ENCODE measurements at places on chromosomes 11 and 22. TPM values are rescaled to one million over a fixed set of nuclear protein-coding genes. Genes with fewer than 3 reads are reported as not detected.

The OR5B12 gene
- total RNA-seq: not detected

The TYR gene
- total RNA-seq: not detected

The ELF5 gene
- total RNA-seq: not detected

The OR52N4 gene
- total RNA-seq: not detected

The PLA2G3 gene
- 1.3 TPM for total RNA-seq

The HIC2 gene
- total RNA-seq: 60.7 TPM

The PDE2A gene
- total RNA-seq: 16.9 TPM

The NRGN gene
- 28.9 TPM for total RNA-seq

The SOX10 gene
- total RNA-seq: not detected

DNA sequence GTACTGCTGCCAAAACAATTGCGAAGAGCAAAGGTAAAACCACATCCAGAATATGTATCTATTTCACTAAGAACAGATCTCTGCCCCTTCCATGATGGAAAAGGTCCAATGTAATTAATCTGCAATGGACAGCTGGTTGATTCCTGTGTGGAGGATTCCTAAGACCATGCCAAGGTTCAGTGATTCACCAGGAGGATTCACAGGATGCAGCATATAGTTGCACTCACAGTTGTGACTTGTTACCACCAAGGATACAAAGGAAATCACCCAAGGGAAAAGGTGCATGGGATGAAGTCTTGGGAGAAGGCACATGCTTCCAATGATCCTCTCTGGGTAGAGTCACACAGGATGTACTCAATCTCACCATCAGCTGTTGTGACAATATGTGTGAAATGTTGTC, 35.1 kb upstream of the CUL5 start:
- H3K4me3 ChIP-seq: no peak overlapping the region
- peaks cover 3% of the 10 kb centered on the region for H3K4me1 ChIP-seq
- no peaks in the 10 kb centered on the region for H3K36me3 ChIP-seq
- peaks cover 2% of the 10 kb centered on the region for H3K27me3 ChIP-seq

DNA sequence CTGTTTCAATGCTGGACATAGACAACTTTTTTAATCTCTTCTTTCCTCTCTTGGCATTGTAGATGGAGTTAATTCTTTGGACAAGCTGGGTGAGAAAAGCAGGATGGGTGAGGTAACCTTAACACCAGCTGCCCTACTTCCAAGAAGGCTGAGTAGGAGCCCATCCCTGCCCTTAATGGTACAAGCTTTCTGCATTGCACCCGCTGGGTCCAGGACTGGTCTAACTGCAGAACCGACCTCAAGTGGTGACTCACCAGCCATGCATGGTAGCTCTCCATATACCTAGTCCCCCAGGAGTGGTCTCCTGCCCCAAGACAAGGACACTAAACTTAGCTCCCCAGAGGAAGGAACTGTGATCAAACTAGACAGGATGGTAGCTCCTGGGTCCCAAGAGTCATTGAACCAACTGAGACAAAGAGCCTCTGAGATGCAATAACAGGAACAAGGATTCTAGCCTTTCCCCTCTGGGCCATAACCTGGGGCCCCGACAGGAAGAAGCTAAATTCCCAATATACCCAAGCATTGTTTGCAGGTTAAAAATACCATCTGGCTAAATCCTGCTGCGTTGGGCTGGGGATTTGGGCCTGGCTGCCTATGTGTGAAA, 32.1 kb downstream of the RPL27A start:
- H3K4me3 ChIP-seq: no peak overlapping the region
- DNase-seq: no peak
- H3K4me1 ChIP-seq: peaks cover 2% of the 10 kb centered on the region

DNA sequence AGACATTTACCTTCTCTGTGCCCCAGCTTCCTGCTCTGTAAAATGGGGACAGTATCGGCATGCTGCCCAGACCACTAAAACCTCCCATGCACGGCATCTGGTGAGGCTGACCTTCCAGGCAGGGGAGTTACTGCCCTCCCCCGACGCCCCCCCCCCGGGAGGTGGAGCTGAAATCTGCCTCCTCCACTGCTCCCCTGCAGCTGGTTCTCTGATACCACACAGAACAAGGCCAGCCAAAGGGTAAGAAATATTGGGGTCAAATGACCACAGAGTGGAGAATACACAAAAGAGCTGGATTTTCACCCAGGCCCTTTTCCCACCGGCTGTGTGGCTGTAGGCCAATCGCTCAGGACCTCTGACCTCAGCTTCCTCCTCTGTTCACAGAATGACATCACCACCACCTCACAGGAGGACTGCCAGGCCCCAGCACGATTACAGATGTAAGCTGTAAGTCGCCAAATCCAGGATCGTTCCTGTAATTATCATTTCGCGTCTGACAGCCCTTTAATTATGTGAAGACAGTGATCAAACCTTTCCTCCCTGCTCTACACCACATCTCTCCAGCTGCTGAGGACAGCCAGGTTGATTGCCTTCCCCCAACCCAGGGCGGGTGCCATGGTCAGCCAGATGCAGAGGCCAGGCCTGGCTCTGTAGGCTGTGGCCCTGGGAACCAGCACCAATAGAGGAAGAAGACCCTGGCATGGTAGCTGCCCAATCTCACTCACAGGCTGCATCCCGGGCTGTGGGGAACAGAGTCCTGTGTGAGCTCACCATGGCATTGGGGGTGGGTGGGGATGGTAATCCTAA, 35.7 kb upstream of the KLHL35 start:
- peaks cover 17% of the 10 kb centered on the region for H3K27me3 ChIP-seq
- no peak for DNase-seq
- H3K27ac ChIP-seq: no peak overlapping the region
- no peak overlapping the region for H3K4me3 ChIP-seq
- H3K36me3 ChIP-seq: no peaks in the 10 kb centered on the region

DNA sequence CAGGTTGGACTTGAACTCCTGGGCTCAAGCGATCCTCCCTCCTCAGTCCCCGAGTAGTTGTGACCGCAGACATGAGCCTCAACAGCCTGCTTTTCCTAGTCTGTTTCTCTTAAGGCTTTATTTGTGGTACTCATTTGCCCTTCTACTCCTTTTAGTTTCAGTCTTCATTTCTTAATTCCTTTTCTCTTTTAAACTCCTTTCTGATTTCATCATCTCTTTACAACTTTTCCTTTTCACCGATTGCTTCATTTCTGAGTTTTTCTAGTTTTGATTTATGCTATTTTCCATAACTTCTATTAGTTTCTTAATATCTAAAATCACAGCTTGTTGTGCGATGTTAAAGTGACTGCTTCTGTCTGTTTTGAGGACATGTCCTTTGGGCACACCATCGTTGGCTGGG, 17.3 kb upstream of the MRGPRF start:
- H3K4me3 ChIP-seq: no peak overlapping the region
- peaks cover 6% of the 10 kb centered on the region for H3K4me1 ChIP-seq
- peak overlapping the region; percentile 14 for H3K27ac ChIP-seq
- no peaks in the 10 kb centered on the region for H3K36me3 ChIP-seq
- DNase-seq: no peak

- no peak for DNase-seq
- H3K27me3 ChIP-seq: no peaks in the 10 kb centered on the region
- H3K4me3 ChIP-seq: no peak overlapping the region
- H3K4me1 ChIP-seq: peaks cover 2% of the 10 kb centered on the region
- H3K36me3 ChIP-seq: peaks cover 6% of the 10 kb centered on the region
Measured at GRCh38 chr22:32634421-32634981, 159.9 kb downstream of the FBXO7 start.

DNA sequence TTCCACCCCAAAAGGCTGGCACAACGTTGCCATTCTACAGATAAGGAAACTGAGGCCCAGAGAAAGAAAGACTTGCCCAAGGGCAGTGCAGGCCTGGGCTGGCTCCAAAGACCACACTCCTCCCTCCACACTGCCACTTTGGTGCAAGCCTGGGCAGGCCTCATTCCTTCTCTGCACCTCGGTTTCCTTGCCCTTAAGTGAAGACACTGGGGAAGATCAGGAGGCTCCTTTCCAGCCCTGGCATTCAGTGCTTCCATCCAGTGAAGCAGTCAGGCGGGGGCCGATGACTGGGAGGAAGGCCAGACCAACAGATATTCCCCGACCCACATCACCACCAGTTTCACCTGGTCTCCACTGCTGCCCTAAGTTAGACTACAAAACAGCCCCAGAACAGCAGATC, 18.3 kb upstream of the TCF20 start:
- no peak for DNase-seq
- H3K36me3 ChIP-seq: no peaks in the 10 kb centered on the region
- H3K4me1 ChIP-seq: peaks cover 26% of the 10 kb centered on the region
- no peak overlapping the region for H3K27ac ChIP-seq
- H3K4me3 ChIP-seq: no peak overlapping the region

DNA sequence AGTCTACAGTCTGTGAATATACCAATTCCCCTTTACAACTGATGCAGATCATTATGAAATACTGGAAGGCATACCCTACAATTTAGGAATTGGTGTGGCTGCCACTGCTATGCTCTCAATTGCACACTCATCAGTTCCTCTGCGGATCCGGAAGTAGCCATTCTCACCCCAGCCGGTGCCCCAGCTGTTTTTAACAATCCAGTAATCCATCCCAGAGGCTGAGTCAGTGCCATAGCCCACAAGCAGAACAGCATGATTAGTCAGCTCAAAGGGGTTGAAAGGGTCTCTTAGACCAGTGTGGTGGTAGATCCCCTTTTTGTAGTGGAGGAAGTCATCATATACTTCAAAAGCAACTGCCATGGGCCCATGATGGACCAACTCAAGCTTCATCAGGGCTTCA, 43.6 kb downstream of the CTSC start:
- H3K4me1 ChIP-seq: peaks cover 2% of the 10 kb centered on the region
- H3K4me3 ChIP-seq: no peak overlapping the region
- H3K36me3 ChIP-seq: no peaks in the 10 kb centered on the region
- H3K27me3 ChIP-seq: no peaks in the 10 kb centered on the region
- no peak for DNase-seq
- H3K27ac ChIP-seq: no peak overlapping the region

DNA sequence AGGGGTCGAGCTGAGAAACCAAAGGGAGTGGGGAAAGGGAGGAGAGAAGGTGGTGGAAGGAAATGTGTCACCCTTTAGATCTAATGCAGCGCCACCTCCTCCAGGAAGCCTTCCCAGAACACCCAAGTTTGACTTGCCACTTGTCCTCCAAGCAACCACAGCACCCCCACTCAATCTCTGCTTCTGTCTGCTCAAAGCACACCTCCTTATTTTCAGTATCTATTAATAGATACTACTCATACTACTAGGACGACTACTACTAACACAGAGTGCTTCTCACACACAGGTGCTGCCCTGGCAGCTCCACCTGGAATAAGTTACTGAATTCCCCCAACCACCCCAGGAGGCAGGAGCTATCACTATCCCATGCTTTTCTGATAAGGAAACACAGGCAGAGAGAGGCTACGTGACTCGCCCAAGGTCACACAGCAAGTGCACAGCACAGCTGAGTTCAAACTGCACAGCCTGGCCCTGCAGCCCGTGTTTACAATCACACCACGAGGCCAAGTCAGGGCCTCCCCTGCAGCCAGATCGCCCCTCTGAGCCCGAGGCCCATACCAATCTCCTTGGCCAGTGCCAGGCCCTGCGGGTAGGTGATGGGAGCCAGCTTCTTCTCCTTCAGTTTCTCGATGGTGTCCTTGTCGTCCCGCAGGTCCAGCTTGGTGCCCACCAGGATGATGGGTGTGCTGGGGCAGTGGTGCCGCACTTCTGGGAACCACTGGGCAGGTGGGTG, 13.2 kb downstream of the RAC2 start:
- no peak for DNase-seq
- no peak overlapping the region for H3K4me3 ChIP-seq
- peaks cover 17% of the 10 kb centered on the region for H3K27me3 ChIP-seq
- H3K36me3 ChIP-seq: no peaks in the 10 kb centered on the region

- peak; percentile 28 for DNase-seq
- H3K4me3 ChIP-seq: no peak overlapping the region
- H3K4me1 ChIP-seq: peaks cover 12% of the 10 kb centered on the region
- no peaks in the 10 kb centered on the region for H3K36me3 ChIP-seq
- peaks cover 10% of the 10 kb centered on the region for H3K27me3 ChIP-seq
Measured at GRCh38 chr22:50317178-50317577, 9.6 kb downstream of the DENND6B start.

- no peaks in the 10 kb centered on the region for H3K27me3 ChIP-seq
- H3K27ac ChIP-seq: no peak overlapping the region
- H3K36me3 ChIP-seq: no peaks in the 10 kb centered on the region
- no peak overlapping the region for H3K4me3 ChIP-seq
Measured at GRCh38 chr11:114379394-114380069, 20.8 kb downstream of the C11orf71 start.

GRCh38 chr11:1749395-1750351, 722 bp downstream of the IFITM10 start:
- peaks cover 16% of the 10 kb centered on the region for H3K27me3 ChIP-seq
- no peak for DNase-seq
- peaks cover 5% of the 10 kb centered on the region for H3K36me3 ChIP-seq
- H3K4me1 ChIP-seq: peaks cover 21% of the 10 kb centered on the region
- peak overlapping the region; percentile 63 for H3K4me3 ChIP-seq

- peak; percentile 55 for DNase-seq
- no peaks in the 10 kb centered on the region for H3K36me3 ChIP-seq
- H3K4me3 ChIP-seq: no peak overlapping the region
- peaks cover 22% of the 10 kb centered on the region for H3K4me1 ChIP-seq
Measured at GRCh38 chr11:77198440-77198849, 70.4 kb downstream of the MYO7A start.
